Fibroblast of skin of left biceps (primary cell): ENCODE measurements at places on chromosomes 11 and 22.
A peak's percentile ranks its signal among the peaks of the same experiment; 100 is the strongest.

- DNase-seq: no peak
These were observed 27.6 kb downstream of the ART5 start for GRCh38 chr11:3613998-3614741.

GRCh38 chr22:29152045-29152953, 53.4 kb upstream of the EMID1 start:
- DNase-seq: no peak

DNA sequence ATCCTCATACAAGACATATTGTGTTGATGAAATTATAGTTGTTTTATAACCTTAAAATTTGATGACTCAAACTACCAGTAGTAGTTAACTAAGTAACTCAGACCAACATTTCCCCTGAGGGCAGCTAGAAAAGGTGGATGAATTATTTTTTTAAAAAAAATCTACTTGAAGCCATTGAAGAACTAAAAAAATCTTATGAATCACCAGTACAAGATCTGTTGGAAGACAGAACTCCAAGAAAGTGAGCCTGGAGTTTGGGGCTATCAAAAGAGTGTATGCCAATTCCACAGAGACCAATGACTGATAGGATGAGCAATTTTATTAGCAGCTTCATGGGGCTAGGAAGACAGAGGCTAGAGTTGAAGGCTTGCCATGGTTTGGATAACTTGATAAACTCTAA, 72.4 kb downstream of the CYP2R1 start:
- no peak for DNase-seq

GRCh38 chr11:44538375-44539054, 26.9 kb upstream of the CD82 start:
- peak; percentile 20 for DNase-seq

GRCh38 chr11:13923182-13923581, 39.3 kb upstream of the SPON1 start:
- DNase-seq: no peak

GRCh38 chr11:111148953-111149352, 96.6 kb upstream of the POU2AF2 start:
- no peak for DNase-seq

DNA sequence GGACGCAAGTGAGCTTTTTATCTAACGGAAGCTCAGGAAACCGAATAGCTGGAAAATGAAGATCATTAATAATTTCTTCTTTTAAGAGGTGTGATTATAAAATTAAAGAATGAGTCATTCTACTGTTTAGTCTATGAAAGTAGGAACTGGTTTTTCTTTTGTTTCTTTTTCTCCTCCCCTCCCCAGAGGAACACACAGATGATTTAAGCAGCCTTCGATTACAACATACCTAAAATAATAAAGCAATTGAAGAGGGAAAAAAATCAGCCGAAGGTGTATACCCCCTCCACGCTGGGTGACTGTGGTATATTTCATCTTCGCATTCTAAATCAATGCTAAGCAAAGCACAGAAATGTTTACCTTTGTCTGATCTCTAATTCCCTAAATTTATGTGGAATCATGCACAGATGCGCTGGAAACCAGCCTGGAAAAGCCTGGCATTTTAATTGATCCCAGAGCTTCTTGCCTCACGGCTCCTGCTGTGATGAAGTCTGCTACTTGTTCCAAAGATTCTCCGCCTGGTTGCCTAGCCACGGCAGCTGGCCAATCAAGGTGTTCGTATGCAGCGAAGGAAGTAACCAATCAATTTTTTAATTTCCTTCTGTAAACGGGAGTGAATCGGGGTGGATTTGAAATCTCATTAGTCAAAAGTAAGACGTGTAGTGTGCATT, 133.9 kb downstream of the FANCF start:
- DNase-seq: peak; percentile 97

DNA sequence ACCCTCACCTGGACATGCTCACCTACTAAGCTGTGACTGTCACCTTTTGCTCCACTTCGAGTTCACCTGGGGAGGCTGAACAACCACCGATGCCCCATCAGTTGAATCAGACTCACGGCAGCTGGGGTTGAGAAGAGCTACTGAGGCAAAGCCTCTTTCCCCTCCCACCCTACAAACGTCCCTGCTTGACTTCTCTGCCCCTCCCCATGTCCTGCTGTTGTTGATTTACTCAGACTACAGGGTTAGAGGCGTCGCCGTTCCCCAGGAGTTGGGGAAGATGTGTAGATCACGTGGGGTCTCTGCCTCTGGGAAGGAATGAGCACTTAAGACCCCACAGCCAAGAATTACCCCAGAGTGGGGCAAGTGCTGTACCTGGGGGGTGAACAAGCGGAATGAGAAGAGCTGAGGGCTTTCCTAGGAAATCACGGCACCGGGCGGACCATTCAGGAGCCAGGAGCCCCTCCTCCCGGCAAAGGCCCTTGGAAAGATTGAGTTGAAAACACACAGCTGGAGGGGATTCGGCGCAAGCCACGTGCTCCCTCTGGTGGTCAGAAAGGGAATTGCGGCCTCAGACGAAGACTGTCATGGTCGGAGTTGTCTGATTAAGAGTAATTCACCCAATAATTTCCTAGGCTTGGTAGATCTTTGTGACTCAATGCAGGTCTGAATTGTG, 7.0 kb downstream of the FXYD2 start:
- DNase-seq: peak; percentile 44

- peak; percentile 5 for DNase-seq
These were observed 579.7 kb upstream of the CCDC90B start for GRCh38 chr11:83865636-83866461.

GRCh38 chr22:27795696-27796517, 5.6 kb downstream of the MN1 start:
- no peak for DNase-seq
